ENCODE measurements at places on chromosomes 7 and 10.

GRCh38 chr7:21300692-21301091 lies 127.2 kb upstream of the SP4 start:
- no peak for DNase-seq

- peak; percentile 47 for DNase-seq
These were observed 30.2 kb upstream of the NUB1 start for GRCh38 chr7:151311294-151311864.

GRCh38 chr7:151243408-151244195 lies 4.9 kb downstream of the SMARCD3 start:
- no peak for DNase-seq

DNA sequence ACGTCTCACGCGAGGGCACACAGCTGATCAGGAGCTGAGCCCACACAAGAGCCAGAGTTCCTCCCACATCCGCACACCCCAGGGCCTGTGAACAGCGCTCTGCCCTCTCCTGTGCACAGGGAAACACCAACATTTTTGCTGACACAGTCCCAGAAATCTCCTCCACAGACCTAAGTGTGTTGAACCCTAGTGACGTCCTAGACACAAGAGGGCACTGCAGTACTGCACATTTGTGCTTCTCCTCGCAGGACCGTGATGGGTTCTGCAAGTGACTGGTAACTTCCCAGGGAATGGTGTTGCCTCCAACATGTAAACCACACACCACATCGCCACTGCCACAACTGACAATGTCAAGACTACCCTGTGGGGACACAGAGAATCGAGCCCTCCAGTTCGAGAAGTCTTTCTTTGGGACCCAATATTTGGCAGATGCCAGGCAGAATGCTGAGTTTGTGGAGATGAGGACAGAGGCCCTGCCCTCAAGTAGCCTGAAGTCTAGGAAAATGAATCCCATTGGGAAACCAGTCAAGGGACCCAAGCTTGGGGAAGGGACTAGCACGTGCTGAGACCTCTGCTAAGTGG lies 170.3 kb downstream of the PAXIP1 start:
- DNase-seq, result no peak

- DNase-seq, result no peak
These were observed 39.8 kb downstream of the GNA12 start for GRCh38 chr7:2804227-2804763.

GRCh38 chr7:85114342-85114741 lies 72.5 kb downstream of the SEMA3D start:
- no peak for DNase-seq

DNA sequence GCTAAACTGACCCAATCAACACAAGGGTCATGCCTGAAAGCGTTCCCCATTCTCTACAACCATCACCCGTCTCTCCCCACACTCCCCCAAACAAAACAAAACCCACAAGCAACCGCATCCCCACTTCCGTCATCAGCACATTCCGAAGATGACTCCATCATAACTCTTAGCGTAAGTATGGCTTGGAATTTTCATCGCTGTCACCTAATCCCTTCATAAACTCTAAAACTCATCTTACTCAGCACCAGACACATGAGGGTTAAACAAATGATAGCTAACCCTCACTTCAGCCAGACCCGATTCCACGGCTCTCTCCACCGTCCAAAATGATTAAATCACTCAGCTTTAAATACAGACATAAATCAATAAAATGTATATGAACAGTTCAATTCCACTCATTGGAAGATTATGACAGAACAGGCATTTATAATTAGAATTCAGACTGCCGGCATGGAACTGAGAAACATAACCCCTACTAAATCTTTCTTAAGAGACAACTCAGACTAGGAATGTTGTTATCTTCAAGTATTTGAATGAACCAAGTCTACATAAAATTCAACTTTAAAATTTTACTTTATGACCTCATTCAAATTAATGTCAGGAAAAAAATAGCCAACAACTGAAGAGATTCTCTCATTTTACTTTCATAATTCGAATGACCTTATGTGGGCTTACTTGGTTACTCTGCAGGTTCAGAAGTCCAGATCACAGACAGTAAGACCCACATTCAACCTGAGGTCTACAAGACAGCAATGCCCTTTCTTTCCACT lies 215.9 kb downstream of the PARD3 start:
- DNase-seq, result no peak

DNA sequence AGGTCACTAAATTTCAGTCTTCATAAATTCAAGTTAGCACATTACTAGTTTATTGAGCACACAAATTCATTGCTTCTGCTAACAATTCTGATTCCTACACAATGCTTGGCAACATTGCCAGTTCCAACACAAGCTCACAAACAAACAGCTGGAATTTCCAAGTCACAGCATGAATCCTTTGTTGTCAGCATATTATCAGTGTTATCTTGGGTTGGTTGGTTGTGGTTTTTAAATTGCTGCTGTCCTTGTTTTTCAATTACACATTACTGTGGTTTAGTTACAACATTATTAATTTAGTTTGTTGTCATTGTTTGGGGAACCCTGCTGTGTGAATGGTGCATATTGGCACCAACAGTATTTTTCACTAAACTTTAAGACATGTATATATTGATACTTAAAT lies 86.0 kb upstream of the ARID5B start:
- no peak for DNase-seq

- DNase-seq, result no peak
These were observed 2.5 kb upstream of the ITIH2 start for GRCh38 chr10:7700577-7701125.

DNA sequence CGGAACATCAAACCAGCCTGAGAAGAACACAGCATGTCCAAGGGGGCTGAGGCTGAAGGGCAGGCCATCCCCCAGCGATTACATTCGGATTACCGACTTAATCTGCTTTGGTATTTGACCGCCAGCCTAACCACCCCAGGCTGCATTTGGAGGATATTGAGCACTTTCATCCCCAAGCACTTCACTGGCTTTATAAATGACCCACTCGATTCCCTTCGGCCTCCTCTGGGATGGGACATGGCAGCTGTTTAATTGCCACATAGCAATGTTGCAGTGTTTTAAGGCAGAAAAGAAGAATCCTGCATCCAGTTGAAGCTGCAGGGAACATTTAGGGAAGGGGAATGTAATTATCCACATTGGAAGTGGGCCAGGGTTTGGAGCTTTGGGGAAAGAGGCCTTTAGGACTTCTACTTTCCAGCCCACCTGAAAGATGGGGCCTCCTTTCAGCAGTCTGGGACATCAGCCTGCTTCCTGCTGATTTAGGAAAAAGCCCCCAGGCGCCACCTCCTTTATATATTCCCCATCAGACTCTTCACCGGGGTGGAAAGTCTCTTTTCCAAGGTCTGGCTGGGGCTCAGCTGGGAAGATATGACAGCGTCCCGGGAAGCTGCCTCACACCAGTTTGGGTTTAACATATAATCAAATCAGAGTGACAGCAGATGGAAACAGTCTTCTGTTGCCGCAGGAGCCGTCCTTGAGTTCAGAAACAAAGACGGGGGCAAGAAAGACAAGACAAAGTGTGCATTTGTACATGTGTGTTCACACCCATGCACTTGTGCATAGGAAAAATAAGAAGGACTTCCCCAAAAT lies 9.2 kb downstream of the DPCD start:
- no peak for DNase-seq

GRCh38 chr7:43195256-43195655 lies 82.8 kb downstream of the HECW1 start:
- no peak for DNase-seq

DNA sequence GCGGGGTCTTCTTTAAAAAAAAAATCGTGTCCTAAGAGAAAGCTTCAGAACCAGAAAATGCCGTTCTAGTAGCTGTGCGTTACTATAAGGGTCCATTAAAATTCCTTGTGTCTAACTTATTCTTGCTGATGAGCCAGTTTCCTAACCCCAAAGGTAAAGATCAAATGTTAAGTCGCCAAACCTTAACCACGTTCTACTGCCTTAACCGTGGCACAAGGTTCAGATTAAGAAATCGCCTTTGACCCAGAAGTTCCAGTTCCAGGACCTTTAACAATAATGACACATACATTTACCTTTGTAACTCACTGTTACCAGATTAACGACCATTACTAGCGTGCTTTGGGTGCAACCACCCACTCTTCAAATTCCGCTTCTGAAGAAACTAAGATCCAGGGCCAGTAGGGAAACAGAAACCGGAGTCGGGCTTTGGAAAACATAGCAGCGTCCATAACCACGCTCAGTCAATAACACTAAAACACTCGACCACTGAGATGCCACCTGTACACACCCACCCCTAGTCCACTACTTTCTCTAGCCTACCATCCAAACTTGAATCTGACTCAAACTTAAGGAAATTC lies 620 bp downstream of the BET1 start:
- peak; percentile 7 for DNase-seq

DNA sequence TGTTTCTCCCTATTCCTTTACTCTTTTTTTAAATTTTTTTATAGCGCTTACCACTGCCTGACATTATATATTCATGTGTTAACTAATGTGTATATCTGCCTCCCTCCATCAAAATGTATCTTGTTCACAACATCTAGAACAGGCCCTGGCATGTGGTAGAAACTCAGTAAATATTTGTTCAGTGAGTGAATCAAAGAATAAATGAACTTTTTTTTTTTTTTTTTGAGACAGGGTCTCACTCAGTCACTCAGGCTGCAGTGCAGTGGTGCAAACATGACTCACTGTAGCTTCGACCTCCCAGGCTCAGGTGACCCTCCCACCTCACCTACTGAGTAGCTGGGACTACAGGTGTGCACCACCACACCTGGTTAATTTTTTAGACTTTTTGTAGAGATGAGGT lies 7.5 kb upstream of the CALD1 start:
- DNase-seq, result no peak

DNA sequence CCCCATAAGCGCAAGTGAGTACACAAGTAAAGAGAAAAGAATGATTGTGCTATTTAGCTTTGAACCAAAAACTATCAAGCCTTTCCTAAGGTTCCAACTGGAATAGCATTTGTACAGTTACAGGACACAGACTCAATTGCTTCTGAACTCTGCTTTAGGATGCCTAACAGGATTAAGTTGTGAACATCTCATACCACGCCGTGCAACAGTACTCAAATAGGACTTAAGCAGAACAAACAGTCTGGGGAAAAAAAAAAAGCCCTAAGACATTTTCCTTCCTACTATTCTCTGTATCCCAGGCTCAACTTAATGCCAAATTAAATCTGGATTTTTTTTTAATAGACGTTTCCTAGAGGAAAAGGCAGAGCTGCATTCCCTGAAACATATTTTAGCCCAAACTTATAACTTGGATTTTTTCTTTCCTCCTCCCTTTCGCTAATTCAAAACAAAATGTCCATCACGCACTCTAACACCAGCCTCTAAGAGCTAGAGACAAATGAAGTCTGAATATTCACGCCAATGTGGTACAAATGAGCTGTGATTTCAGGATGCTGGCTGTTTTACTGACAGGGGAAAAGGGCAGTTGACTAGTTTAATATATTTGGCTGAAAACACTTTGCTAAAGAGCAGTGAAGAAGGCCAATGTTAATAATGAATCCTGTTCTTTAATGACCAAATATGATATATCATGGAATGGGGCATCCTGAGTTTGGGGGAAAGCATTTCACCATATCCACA lies 68.6 kb downstream of the CALD1 start:
- DNase-seq, result no peak

All from stimulated activated naive CD8-positive, alpha-beta T cell treated with anti-CD3 and anti-CD28 coated beads, Interleukin-15, Interleukin-2, amounts not matched to agents 100 U/mL and 50 U/mL, for 24 hours (primary cell).